ENCODE measurements at places on chromosomes 6 and 20.

- no peak for DNase-seq
Observed at GRCh38 chr6:41256383-41256782, 28.2 kb downstream of the TREML4 start.

DNA sequence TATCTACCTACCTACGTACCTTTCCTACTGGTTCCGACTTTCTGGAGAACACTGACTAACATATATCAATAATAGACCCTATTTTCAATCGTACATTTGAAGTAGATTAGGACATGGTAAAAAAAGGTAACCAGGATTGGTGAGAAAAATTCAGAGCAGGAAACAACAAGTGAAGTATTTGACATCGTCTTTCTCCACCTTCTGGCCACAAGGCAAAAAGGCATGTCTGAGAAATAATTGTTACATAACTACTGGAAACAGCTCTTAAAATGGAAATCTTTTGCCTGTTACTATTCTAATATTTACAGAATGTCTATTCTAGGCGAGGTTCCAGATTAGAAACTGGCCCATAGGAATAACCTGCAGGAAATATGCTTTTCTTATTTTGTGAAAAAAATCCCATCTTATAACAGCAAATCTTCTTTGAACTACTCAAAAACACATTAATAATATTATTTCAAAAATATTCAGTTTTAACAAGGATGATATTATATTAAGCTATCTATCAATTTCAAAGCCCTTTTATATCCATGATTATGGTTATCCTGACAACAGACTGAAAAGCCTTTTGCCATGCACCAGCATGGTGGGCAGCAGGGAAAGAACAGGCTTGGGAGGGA, 80.8 kb downstream of the RCAN2 start:
- no peak for DNase-seq

GRCh38 chr6:86856937-86857563, 80.3 kb upstream of the HTR1E start:
- DNase-seq = no peak

- no peak for DNase-seq
Observed at GRCh38 chr20:57212534-57213276, 53.7 kb downstream of the BMP7 start.

- DNase-seq = no peak
Observed at GRCh38 chr6:14059791-14060436, 57.7 kb upstream of the CD83 start.

- DNase-seq = no peak
Observed at GRCh38 chr6:139079018-139079417, 50.5 kb downstream of the ABRACL start.

- no peak for DNase-seq
Observed at GRCh38 chr6:156767603-156768467, 9.3 kb upstream of the ARID1B start.

DNA sequence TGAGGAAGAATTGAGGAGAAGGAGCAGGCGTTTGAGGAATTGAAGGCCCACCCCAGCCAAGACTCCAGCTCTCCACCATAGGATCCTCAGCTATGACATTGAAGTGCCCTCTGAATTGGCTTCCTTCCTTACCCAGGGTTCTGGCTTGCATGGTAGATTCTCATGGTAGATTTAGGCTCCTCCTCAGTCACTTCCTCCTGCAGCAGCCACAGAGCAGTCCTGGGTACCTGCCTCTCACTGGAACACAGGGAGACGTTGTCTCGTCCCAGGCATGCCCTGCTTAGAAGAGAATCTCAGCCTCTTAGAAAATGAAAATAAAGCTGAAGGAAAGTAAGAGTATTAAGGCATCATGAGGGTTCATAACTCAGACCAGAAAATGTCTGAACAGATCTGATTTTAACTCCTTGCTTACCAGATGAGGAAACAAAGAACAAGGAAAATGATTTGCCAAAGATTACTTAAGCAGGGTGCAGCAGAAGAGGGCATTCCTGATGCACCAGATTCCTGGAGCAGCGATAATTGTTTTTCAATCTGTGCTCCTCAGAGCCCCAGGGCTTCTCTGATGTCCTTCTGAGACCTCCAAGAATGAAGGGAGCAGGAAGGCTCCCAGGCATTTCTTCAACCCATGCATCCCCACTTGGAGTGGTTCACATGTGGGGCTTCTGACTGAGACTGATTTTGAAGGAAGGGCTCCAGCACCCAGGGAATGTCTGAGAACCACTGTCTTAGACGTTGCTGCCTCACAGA, 219.8 kb downstream of the HIVEP2 start:
- no peak for DNase-seq

DNA sequence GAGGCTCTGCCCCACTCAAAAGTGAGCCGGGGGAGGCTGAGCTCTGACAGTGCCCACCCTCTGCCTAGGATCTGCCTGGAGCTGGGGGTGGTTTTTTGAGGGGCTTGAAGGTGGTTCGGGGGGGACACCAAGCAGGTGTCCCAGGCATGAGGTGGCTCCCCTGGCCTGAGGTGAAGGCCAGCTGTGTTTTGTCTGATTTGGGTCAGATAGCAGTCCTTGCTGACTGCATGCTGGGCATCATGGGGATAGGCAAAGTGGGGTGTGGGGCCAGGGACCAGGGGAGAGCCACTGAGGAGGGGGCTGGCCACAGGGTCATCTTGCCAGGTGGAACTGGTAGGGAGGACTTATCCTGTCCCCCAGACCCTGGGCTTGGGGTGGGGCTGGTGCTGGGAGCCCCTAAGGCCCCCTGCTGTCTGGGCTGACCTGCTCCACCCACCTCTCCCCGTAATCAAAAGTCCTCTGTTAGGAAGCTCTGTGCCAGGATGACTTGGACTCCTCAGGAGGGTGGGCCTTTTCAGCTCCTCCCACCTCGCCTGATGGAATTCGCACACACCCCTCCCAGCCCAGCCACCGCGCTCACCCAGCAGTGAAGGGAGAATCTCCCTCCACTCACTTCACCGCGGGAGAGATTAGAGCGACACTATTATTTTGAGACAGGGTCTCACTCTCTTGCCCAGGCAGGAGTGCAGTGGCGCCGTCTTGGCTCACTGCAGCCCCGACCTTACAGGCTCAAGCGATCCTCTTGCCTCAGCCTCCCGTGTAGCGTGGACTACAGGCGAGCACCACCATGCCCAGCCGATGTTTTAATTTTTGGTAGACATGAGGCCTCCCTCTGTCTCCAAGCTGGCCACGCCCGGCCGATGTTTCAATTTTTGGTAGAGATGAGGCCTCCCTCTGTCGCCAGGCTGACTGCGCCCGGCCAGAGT, 1.5 kb upstream of the COL9A3 start:
- DNase-seq = no peak

- no peak for DNase-seq
Observed at GRCh38 chr20:31749223-31749622, 10.1 kb downstream of the TPX2 start.

- DNase-seq = no peak
Observed at GRCh38 chr20:62303340-62304226, 786 bp downstream of the ADRM1 start.

DNA sequence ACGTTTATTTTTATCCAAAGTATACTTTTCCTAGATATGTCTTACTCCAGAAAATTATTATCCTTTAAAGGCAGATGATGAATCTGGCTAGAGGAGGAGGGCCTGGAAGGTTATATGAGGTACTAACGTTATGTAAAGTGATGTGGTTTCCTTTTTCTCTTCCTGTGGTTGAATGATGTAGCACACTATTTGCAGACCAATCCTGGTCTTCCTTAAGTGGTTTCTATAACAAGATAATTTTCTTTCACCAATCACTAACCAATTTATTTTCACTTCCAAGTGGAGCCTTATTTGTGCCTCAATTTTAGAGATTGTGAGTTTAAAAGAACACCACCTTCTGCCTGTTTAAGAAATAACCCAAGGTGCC, 154.6 kb upstream of the SOX4 start:
- no peak for DNase-seq

- DNase-seq = no peak
Observed at GRCh38 chr20:10090588-10091166, 55.9 kb downstream of the ANKEF1 start.

DNA sequence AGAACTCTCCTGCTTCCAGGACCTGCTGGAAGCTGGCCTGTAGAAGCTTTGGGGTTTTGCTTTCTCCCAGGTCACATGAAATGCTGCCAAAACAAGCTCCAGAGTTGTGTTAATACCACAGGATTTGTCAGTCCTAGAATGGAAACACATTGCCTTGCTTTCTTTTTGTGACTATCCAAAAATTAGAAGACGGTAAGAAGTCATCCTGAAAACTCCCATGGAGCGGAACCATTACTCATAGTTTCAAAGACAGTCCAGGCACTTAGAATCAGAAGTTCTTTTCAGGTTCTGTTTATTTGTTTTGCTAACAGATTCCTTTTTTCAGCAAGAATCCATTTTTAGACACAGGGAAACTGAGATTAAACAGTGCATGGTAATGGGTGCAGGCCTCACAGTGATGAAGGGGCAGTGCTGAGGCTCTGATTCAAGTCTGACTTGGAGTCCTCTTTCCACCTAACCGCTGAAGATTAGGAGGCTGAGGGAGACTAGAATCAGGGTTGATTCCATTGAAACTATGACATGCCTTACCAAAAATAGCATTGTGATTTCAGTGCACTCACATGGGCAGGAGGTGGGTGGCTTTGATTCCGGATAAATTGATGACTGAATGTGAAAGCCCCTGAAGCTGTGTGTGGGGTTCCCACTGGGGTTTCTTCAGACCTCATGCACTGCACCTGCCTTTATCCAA, 72.2 kb upstream of the NAA20 start:
- no peak for DNase-seq

DNA sequence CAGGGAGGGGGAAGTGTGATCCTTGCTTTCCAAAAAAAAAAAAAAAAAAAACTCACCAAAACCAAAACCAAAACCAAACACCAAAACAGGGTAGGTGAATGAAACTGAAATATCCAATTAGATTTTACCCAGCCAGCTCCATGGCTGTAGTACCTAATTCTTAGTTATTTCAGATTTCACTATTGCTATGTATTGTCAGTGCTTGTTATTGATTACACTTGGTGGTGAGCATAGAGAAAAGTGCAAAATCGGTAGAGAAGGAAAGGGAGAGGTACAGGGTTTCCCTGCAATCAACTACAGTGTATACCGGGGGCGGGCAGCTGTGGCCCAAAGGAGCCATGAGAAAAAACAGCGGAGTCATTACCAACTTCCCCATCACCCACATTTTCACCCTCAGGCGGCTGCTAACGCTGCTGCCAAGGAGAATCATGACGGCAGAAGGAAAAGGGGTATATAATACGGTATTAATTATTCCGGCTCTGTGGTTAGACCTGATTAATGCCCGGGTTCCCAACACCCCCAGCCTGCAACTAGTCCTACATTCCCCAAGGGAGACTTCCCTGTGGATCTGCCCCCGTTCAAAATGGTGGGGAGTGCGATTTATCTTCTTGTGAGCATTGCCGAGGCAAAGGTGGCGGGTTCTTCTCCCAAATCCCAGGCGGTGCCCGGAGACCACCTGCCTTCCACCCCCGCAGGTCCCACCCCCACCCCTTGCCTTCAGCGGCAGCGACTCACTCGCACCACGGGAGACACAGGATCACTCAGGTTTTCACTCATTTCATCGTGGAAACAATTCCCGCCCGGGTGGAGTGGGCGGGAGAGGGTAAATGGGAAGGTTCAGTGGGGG, at the start of gene C6orf62:
Gene C6orf62, minus strand, starts transcription at position 30 of the 847 bp plus-strand sequence. CDS start 486 bp downstream, outside the sequence.
- DNase-seq = peak; percentile 25

DNA sequence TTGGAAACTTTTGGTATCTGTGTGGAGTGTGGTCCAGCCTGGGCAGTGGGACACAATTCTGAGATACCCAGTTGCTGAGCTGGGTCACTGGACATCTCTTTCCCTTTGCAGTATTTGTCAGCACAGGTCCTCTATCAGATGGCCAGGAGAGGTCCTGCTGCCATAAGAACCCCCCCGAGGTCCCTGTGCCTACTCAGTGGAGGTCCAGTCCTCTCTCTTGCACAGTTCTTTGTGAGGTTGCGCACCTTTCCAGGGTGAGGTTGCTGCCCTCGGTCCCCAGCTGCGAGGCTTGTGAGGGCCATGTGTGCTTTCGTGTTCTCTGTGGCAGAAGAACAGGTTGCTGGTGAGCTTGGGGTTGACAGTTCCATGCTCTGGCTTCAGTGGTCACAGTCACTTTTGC, 320.6 kb downstream of the QKI start:
- DNase-seq = no peak

GRCh38 chr6:75604294-75604693, 2.6 kb downstream of the SENP6 start:
- DNase-seq = no peak

GRCh38 chr6:83735461-83735860, 26.6 kb upstream of the SNAP91 start:
- no peak for DNase-seq

DNA sequence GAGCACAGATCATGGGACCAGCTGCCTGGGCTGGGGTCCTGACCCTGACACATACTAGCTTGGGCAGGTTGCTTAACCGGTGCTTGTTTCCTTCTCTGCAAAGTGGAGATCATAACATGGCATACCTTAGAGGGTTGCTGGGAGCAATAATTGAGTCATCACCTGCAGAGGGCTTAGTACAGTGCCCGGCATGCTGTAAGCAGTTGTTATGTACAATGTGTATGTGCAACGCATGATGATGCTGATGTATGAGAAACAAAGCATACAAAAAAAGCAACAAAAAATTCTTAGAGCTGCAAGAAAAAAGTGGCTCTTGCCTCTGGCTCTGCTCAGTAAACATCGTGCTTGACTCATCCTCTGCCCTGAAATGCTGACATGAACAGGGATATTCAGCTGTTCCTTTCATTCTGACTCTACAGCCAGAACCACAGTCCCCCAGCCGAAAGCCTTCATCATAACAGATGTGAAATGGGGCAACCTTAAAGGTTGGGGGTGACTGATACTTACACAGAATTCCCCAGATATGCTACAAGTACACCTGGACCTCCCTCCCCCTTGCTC, 91.7 kb downstream of the CLIC5 start:
- no peak for DNase-seq

- no peak for DNase-seq
Observed at GRCh38 chr6:12265791-12266190, 24.4 kb upstream of the EDN1 start.

DNA sequence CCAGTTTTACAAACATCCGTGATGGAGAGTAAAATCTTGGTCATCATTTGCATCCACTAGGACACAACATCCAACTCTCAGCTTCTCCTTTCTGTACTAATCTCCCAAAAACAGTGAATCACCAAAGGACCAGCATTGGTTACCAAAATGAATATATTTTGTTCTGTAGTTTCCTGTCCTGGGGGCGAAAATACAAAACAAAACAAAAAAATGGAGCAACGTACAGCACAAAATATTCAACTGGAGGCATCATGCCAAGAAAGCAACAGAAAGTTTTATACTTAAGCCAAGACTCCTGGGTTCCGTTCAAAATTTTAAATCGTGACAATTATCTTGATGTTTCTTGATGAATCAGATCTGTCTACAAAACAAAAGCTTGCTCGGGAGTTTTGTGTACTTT, 126.6 kb upstream of the CCDC28A start:
- no peak for DNase-seq
